Activated T-cell treated with anti-CD3 and anti-CD28 coated beads, Interleukin-2, amount 50 U/mL, for 72 hours (primary cell): ENCODE measurements at places on chromosomes 6 and 20. TPM values are rescaled to one million over a fixed set of nuclear protein-coding genes. Genes with fewer than 3 reads are reported as not detected.

Gene HNF4A
- total RNA-seq = not detected

Gene AGER
- 48.0 TPM for total RNA-seq

Gene RAB44
- total RNA-seq = 0.09 TPM

Gene EPHA7
- total RNA-seq = not detected

Gene OGFRL1
- total RNA-seq = 6.7 TPM

Gene KCNK5
- 10.9 TPM for total RNA-seq

Gene TDRD6
- not detected for total RNA-seq

Gene TMC2
- not detected for total RNA-seq

Gene HLA-DMB
- total RNA-seq = 3.6 TPM

Gene GNAS-AS1
- total RNA-seq = 2.3 TPM

Gene DTNBP1
- total RNA-seq = 27.1 TPM

Gene BHLHE23
- total RNA-seq = not detected

Gene ERVFRD-1
- not detected for total RNA-seq
